Epithelial cell of proximal tubule (primary cell): ENCODE measurements at places on chromosomes 2 and 18. TPM values are rescaled to one million over a fixed set of nuclear protein-coding genes. Genes with fewer than 3 reads are reported as not detected.

ABCA12 gene
- total RNA-seq: 1.8 and 3.0 TPM in 2 replicates

DNA sequence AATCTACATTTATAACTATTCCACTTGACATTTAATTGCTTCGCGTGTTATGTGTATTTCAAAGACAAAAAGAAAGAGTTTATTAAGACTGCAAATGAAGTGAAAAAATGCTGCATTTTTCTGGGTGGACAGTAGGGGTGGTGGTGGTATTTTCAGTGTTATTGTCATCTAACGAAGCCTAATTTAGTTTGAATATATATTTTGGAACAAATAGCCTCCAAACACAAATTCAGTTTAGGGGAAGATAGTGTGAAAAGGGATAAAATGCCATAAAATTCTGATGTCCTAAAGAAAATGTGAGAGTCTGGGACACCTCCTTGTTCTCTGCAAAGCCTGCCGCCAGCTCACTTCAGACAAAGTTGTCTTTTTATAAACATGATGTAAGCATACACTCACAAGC is 425.1 kb downstream of the NRXN1 start:
- DNase-seq: no peak

DNA sequence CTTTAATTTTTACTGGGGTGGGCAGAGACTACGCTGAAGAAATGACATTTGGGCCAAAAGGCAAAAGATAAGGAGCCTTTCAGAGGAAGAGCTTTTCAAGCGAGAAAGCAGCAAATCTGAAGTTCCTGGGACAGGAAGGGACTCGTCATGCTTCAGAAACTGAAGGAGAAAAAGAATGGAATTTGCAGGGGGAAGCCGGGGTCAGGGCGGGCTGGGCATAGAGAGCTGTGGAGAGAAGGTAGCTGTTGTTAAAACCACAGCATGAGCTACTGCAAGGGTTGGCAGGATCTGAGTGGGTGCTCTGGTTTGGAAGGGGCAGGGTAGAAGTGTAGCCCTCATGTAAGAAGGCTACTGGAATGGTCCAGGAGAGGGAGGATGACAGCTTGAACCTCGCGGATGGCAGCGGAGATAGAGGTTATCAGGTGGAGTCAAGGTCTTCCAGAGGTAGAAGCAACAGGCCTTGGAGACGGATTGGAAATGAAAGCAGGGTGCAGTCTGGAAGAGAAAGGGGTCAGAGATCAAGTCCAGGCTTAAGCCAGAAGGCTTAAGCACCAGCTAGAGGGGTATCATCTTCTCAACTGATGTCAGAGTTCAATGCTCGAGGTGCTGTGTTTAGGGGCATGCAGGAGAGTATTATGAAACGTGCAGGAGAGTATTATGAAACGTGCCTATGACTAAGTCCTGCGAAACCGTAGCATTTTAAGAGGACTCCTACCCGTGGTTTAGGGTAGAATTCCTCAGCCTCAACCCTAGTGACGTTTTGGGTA is 18.9 kb downstream of the ATP8B1 start:
- DNase-seq: no peak

DNA sequence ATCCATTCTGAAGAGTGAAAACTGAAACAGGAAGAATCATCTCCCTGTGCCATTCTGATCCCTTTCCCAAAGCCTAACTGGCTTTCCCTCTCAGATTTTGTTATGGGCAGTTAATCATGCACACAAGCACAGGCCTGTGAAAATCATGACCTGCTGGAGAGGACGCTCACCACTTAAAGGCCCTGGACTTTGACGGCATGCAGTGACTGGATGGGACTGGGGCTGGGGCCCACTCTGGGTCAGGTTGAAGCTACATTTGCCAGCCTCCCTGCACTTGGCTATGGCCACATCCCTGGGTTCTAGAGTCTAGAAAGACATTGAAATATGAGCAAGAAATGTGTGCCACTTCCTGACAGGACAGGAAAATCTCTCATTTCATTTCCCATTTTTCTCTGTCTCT is 12.9 kb downstream of the PDE11A start:
- DNase-seq: no peak
